ENCODE measurements at places on chromosomes 5 and 9. TPM values are rescaled to one million over a fixed set of nuclear protein-coding genes. Genes with fewer than 3 reads are reported as not detected.

DNA sequence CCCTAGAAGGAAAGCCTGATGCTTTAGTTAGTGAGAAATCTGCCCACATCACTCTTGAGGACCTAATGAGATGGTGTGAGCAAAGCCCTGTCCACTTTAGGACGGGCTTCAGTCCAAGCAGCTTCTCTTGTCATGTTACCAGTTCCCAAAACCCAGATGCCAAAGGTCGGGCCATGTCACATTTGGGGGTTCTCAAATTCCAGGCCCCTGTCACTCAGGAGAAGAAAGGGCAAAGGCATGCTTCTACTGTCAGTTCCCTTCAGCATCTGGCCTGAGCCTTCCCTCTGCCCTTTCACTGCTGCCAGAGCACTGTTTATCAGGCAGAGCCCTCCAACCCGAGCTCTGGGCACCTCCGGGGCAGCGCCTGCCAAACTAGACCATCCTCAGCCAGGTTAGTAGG, 556.0 kb downstream of the BNC2 start:
- DNase-seq = no peak

Gene EEIG1
- 3.9 TPM for total RNA-seq

DNA sequence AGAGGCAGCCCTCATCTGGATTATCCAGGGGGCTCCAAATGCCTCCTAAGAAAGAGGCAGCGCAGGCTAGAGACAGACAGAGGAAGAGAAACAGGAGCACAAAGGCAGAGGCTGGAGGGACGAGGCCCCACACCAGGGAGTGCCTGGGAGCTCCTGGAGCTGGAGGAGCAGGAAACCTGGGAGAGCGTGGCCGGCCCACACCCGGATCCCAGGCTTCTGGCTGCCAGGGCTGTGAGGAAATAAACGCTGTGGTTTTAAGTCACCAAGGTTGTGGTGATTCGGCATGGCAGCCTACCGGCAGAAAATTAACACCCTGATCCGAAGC, 165.5 kb downstream of the OLFM1 start:
- DNase-seq = no peak

GRCh38 chr5:111439473-111440075, 72.8 kb downstream of the STARD4 start:
- DNase-seq = no peak

Gene PCDHB10
- under 0.01 TPM for total RNA-seq

Gene DYNC2I2
- 121 TPM for total RNA-seq

Gene MACIR
- total RNA-seq = 10.8 TPM

- no peak for DNase-seq
Measured at GRCh38 chr9:78089111-78089510, 57.5 kb upstream of the GNAQ start.

DNA sequence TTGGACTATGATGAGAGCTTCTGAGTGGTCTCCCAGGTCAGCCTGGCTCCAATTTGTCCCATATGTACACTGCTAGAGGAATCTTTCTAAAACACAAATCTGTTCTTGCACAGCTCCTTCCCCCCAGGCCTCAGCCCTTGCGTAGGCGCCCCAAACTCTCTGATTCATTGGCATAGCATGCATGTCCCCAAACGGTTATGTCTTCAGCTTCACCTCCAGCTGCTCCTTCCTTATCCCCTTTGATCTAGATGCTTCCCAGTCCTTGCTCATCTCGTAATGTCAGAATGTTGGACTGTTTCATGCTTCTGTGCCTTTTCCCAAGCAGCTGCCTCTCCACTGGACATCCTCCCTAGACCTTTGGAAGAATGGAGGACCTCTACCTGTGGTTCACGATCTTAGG, 60.1 kb upstream of the BASP1 start:
- no peak for DNase-seq

DNA sequence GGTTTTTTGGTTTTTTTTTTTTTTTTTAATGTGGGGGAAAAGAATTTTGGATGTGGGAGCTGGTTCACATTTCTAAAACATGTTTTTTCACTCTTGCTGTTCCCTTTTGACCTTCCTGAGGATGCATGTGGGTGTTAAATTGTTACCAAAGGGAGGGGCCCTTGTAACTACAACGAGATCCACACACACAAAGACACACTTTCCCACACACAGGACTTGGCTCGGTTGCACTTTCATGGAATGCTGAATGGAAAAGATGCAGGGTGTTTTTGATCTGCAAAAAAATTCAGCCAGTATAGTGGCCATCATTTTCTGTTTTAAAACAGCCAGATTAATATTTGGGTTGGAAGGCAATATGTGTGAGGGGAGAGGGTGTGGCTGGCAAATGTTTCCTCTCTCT, 576.9 kb downstream of the EBF1 start:
- DNase-seq = no peak
